Cerebellar nuclear complex (tissue), 1 donor: ENCODE measurements at places on chromosomes 6 and 20.

DNA sequence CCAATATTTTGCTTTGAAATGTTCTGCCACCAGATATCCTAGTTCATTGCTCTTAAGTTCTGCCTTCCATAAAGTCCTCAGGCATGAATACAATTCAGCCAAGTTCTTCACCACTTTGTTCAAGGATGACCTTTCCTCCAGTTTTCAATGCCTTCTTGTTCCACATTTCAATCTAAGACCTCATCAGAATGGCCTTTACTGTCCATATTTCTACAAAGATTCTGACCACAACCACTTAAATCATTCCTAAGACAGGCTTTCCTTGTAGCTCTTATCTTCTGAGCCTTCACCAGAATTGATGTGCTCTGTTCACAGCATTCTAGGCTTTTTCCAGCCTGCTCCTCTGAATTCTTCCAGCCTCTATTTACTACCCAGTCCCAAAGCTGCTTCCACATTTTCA lies 319.0 kb downstream of the HACE1 start:
- no peak for DNase-seq

DNA sequence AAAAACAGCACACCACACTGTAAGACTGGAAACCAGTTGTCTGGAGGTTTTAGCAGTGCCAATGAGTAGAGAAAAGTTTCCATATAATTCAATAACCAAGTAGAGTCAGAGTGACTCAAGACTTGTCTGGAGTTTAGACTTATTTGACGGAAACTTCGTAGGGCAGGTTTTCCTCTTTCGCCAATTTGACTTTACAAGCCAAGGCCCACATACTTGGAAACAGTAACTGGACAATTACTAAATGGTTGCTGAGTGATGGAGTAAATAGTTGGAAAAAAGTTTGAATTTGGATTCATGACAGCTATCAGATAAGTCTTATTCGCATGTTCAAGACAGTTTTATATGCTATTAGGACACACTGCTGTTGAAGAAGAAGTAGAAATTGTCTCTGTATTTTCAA lies 48.1 kb upstream of the CTAGE9 start:
- DNase-seq, result no peak

DNA sequence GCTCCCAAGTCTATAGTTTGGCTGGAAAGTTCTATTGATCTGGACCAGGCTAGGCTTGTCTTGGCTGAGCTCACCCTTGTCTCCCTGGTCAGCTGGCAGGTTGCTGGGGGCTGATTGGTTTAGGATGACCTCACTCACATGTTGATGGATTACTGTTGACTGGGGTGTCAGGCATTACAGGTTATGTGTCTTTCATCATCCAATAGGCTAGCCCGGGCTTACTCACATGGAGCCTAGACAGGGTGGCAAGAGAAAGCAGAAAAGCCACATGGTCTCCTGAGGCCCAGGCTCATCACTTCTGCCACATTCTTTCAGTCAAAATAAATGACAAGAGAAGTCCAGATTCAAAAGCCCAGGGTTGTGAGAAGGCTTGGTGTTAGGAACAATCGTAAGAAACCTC lies 103.5 kb downstream of the BFSP1 start:
- no peak for DNase-seq

DNA sequence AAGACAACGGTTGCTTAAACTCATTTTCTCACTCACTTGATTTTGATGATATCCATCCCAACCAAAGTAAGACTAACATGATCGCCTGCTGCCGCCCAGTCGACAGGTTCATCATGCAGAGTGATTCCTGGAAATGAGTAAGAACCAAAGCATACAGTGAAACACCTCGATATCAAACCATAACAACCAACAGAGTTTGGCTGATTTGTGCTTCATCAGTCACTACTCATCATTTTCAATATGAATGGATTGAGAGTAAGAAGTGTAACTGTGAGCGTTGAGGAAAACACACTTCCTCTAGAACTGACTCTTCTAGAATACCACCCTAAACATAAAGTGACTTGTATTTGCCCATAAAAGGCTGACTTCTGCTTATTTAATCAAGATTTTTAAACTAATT lies 29.2 kb upstream of the ALDH8A1 start:
- DNase-seq, result no peak

- no peak for DNase-seq
These were observed 536 bp upstream of the FNDC1 start for GRCh38 chr6:159168536-159169192.

- DNase-seq, result no peak
These were observed 12.5 kb downstream of the CTNNBL1 start for GRCh38 chr20:37706298-37706697.

DNA sequence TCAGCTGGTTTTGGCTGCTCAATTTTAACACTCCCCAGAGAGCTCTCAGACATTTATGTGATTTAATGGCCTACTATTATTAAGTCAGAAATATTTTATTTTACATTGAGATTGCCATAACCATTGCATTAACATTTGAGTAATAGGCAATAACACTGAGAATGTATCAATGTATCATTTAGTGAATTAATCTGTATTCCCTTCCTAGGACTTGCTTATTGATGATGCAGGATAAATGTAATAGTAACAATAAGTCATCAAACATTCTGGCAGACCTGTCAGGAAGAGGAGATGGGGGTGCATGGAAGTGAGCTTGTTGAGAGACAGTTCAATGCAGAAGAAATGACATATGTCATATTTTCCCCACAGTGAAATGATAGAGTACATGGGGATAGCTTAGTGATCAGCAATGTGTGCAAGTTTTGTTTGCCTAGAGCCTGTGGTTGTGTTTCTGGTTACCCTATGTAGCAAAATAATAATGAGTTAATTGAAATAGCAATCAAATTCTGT lies 458.9 kb downstream of the EYS start:
- no peak for DNase-seq

DNA sequence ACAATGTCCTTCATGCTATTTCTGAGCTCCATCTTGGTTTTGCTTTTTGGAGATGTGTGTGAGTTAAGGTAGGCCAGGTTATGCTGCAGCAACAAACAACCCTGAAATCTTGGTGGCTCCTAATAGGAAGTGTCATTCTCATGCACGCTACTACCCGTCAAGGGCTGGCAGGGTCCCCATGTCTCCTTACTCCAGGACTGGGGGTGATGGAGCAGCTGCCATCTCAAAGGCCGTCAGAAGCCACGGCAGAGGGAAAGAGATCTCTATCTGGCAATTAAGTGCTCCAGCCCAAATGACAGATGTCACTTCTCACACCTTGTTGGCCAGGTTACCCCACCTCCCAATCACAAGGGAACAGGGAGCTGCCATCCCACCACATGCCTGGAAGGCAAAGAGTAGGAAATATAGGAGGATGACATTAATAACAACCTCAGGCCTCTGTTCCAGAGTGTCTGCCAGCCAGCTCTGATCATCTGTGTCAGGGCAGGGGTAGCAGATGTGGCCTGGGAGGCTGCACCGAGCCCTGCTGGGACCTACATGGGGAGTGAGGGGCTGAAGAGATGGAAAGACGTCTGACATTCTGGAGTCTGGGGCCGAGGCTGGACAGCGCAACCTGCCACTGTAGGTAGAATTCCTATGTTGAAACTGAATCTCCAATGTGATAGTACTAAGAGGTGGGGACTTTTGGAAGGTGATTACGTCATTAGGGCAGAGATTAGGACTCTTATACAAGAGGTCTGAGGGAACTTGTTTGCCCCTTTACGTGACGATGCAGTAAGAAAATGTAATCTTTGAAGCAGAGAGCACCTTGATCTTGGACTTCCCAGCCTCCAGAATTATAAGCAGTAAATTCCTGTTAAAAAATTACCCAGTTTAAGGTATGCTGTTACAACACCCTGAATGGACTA lies 4.8 kb upstream of the SDCBP2 start:
- no peak for DNase-seq

DNA sequence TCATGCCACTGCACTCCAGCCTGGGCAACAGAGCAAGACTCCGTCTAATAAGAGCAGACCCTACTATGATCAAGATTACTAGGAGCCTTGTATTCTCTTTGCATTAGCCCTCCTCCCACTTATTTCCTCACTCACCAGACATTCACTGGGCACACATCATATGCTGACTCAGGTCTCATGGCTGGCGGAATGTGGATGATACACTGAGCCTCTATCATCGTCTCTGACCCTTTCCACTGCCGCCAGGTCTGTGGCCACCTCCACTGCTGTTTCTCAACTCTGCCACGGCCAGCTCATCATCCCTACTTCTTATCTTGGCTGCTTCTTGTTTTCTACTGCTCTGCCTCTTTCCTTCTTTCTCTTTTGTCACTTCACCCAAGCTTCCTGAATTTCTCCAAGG lies 161.0 kb downstream of the BACH2 start:
- DNase-seq, result no peak
